Activated CD4-positive, alpha-beta memory T cell treated with anti-CD3 and anti-CD28 coated beads for 36 hours (primary cell): ENCODE measurements at places on chromosomes 1 and 21.

- DNase-seq = no peak
- H3K4me3 ChIP-seq = no peak overlapping the region
- no peak overlapping the region for H3K27ac ChIP-seq
- H3K36me3 ChIP-seq = peaks cover 8% of the 10 kb centered on the region
- peaks cover 45% of the 10 kb centered on the region for H3K27me3 ChIP-seq
- peaks cover 6% of the 10 kb centered on the region for H3K4me1 ChIP-seq
These were observed 400 bp upstream of the KRTAP10-12 start for GRCh38 chr21:44696572-44696971.

DNA sequence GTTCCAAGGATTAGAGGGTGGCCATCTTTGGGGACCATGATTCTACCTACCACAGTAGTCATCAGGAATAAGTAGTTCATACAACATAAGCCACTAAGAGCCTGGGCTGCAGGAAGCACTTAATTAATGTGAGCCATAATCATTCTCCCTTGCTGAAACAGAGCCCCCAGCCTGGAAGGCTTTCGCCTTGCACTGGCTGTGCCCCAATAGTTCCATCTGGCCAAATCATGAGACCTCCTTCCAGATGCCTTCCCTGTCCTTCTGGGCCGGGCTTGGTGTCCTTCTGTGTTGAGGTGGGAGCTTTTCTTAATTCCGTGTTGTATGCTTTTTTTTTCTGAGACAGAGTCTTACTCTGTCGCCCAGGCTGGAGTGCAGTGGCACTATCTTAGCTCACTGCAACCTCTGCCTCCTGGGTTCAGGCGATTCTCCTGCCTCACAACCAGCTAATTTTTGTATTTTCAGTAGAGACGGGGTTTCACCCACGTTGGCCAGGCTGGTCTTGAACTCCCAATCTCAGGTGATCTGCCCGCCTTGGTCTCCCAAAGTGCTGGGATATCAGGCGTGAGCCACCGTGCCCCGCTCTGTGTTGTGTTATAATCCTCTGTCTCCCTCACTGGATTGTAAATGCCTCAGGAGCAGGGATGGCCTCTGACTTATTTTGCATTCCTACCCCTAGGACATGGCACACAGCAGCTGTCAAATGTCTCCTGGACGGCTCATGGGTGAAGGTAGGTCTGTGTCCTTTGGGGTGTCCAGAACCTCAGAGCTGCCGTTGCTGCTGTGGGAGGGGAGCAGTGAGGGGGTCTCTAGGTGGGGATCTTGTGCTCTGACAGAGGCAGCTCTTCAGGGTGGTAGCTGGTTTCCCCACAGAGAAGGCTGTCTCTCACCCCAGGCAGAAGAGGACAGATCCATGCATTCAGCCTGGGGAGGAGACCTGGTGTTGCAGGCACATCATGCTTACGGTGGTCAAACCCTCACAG is 10.1 kb downstream of the GNG4 start:
- no peak for DNase-seq
- peaks cover 32% of the 10 kb centered on the region for H3K4me1 ChIP-seq
- no peak overlapping the region for H3K27ac ChIP-seq
- no peaks in the 10 kb centered on the region for H3K36me3 ChIP-seq
- peaks cover 5% of the 10 kb centered on the region for H3K27me3 ChIP-seq

GRCh38 chr1:228935198-228935663 is 200.0 kb downstream of the RHOU start:
- H3K4me1 ChIP-seq = peaks cover 8% of the 10 kb centered on the region
- no peaks in the 10 kb centered on the region for H3K36me3 ChIP-seq
- no peak overlapping the region for H3K4me3 ChIP-seq
- no peaks in the 10 kb centered on the region for H3K27me3 ChIP-seq
- no peak overlapping the region for H3K27ac ChIP-seq
- DNase-seq = no peak

GRCh38 chr1:51541313-51542050 is 22.4 kb upstream of the EPS15 start:
- no peak overlapping the region for H3K4me3 ChIP-seq
- H3K27ac ChIP-seq = peak overlapping the region; percentile 9
- H3K4me1 ChIP-seq = peaks cover 28% of the 10 kb centered on the region

- H3K4me1 ChIP-seq = no peaks in the 10 kb centered on the region
- no peaks in the 10 kb centered on the region for H3K36me3 ChIP-seq
- no peak for DNase-seq
- H3K4me3 ChIP-seq = no peak overlapping the region
These were observed 62.0 kb downstream of the KCNK1 start for GRCh38 chr1:233675893-233676292.

- H3K4me1 ChIP-seq = no peaks in the 10 kb centered on the region
- no peak for DNase-seq
- no peak overlapping the region for H3K27ac ChIP-seq
- H3K27me3 ChIP-seq = no peaks in the 10 kb centered on the region
- H3K4me3 ChIP-seq = no peak overlapping the region
These were observed 588.1 kb upstream of the BRINP3 start for GRCh38 chr1:191065771-191066170.

GRCh38 chr1:5887971-5888361 is 104.3 kb downstream of the NPHP4 start:
- no peaks in the 10 kb centered on the region for H3K27me3 ChIP-seq
- no peak overlapping the region for H3K4me3 ChIP-seq
- no peak for DNase-seq
- peaks cover 2% of the 10 kb centered on the region for H3K36me3 ChIP-seq
- no peaks in the 10 kb centered on the region for H3K4me1 ChIP-seq

GRCh38 chr1:210301615-210302000 is 27.1 kb upstream of the HHAT start:
- no peak overlapping the region for H3K27ac ChIP-seq
- H3K4me3 ChIP-seq = no peak overlapping the region

GRCh38 chr1:205939690-205940330 is 3.4 kb downstream of the SLC26A9 start:
- H3K4me3 ChIP-seq = no peak overlapping the region
- H3K4me1 ChIP-seq = no peaks in the 10 kb centered on the region
- no peak for DNase-seq
- peaks cover 46% of the 10 kb centered on the region for H3K27me3 ChIP-seq
- no peaks in the 10 kb centered on the region for H3K36me3 ChIP-seq
